ENCODE measurements at places on chromosomes 1 and 21.

DNA sequence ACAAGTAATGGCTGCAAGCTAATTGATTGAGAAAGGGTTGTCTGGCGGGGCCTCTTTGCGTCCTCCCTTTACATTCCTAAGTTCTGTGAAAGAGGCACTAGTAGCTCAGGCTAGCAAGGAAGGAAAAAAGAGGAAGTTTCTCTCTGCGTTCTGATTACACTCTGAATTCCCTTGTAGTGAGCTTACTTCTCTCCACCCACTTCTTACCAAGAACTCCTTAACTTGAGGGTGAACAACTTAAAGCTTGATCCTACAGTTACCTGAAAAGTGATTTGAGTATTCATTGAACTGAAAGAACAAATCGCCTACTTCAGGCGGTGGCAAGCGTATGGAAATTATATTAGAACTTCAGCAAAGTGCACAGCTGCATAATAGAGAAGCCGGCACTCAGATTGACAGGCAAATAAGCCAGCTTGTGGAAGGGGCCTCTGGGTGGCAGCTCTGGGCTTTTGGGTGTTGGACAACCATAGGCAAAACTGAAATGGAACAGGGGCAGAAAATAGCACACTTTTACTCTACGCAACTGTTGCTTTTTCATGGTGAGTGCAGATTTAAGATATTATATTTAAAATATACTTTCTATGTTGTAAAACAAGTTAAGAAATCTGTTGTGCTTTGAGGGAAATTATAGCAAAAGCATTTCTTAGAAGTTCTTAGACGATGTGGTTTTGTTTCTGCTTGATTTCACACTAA, 464.5 kb downstream of the USP25 start:
- DNase-seq: no peak

GRCh38 chr1:205172729-205173366, 38.7 kb downstream of the DSTYK start:
- no peak for DNase-seq

DNA sequence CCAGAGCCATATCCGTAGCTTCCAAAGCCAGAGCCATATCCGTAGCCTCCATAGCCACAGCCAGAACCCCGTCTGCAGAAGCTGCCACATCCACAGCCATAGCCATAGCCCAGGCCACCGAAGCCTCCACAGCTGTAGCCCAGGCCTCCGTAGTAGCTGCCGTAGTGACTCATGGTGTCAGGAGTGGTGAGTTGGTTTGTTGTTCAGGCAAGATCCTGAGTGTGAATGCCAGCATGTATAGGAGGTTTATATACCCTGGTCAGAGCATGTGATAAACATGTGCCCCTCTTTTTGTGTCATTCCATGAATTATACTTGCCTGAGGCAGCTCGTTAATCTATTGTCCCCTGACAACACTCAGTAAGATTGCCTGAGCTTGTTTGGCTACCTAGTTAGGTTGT, at the start of gene KRTAP19-1:
Gene KRTAP19-1 (minus strand): TSS at position 223 of the 400 bp plus-strand sequence. CDS start 50 bp downstream, at position 173.
- no peak for DNase-seq

DNA sequence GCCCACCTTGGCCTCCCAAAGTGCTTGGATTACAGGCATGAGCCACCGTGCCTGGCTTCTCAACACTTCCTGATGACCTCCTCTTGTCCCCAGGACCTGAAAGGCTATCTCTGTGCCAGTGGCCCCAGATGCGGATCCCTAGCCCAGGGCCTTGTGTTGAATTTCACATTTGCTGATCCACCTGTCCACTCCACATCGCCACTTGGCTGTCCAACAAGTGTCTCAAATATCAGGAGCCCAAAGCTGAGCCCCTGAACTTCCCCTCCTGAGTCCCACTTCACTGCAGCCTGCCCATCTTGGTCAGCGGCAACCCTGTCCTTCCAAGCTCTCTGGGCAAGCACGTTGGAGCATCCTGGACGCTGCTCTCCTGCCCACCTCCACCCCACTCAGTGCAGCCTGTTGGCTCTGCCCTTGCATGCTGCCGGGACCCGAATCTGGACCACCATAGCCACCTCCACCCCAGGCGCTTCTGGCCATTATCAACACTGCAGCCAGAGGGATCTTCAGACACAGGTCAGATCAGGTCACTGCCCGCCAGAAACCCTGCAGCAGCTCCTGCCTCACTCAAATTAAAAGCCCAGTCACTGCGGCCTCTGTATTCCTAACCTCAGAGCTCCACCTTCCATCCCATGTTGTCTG, 352.5 kb upstream of the VAMP3 start:
- DNase-seq: no peak

GRCh38 chr1:108692724-108693655, 880 bp downstream of the PRPF38B start:
- DNase-seq: peak; percentile 48

GRCh38 chr1:170274131-170274501, 128.4 kb downstream of the NTMT2 start:
- DNase-seq: no peak

DNA sequence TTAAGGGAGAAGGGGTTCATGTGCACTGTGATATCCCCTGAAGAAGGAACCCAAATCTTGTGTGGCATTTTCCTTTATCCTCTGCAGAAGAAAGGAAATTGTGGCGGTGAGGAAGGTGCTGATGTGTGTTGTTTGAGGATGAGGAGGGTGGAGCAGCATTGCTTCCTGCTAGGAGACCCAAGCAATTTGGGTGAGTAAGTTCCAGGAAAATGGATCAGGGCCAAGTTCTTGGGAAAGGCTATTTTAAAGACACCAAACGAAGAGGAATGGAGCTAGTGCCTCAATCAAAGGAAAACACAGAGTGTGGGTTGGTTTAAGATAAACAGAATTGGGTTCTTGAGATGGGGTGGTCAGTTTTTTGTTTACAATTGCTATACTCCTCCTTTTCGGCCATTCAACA, 86.7 kb upstream of the MARK1 start:
- DNase-seq: no peak

- no peak for DNase-seq
Observed at GRCh38 chr1:232211149-232211548, 418.8 kb downstream of the SIPA1L2 start.

Data from stimulated activated CD8-positive, alpha-beta memory T cell treated with anti-CD3 and anti-CD28 coated beads, Interleukin-4, amount 100 ng/mL, for 4 hours (primary cell).